ENCODE measurements at places on chromosomes 7 and 10.

DNA sequence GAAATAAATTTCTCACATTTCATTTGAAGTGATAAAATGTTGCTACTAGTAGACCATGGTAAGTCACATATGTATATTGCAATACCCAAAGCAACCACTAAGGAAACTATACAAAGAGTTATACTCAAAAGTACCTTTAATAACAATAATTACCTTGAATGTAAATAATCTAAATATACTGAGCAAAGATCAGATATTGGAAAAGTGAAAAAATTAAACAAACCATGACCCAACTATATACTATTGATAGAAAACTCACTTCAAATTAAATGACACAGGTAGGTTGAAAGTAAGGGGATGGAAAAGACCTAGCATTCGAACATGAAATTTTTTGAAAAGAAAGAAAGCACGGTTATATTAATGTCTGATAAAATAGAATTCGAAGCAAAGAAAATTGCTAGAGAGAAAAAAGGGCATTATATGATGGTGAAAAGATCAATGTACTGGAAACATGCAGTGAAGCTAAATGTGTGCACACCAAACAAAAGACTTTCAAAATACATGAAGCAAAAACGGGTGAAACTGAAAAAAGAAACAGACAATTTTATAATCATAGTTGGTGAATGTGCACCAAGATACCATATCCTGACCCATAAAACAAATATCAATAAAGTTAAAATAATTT is 29.1 kb downstream of the TFPI2 start:
- DNase-seq = no peak

- DNase-seq = no peak
These were observed 79.2 kb downstream of the NEUROD6 start for GRCh38 chr7:31261341-31261740.

GRCh38 chr10:78170026-78170475 is 136.4 kb downstream of the RPS24 start:
- no peak for DNase-seq

- DNase-seq = no peak
These were observed 284.9 kb downstream of the OTUD1 start for GRCh38 chr10:23723796-23724195.

GRCh38 chr7:28356619-28357018 is 55.7 kb upstream of the CREB5 start:
- no peak for DNase-seq

DNA sequence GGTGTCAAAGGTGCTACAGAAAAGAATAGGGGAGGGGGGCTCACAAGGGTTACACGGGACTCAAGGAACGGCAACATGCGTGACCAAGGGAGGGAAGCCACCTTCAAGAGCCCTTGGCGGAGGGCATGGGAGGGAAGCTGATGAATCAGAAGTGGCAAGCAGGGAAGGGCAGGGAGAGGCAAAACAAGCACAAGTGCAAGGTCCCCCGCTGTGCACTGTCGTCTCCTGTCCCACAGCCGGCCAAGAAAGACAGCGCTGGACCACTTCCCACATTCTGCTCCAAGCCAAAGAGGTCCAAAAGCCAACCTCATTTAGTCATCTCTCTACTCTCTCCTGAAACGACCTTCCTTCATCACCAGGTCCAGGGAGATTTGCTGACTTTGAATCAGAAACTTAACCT is 102.7 kb downstream of the CALN1 start:
- DNase-seq = no peak

DNA sequence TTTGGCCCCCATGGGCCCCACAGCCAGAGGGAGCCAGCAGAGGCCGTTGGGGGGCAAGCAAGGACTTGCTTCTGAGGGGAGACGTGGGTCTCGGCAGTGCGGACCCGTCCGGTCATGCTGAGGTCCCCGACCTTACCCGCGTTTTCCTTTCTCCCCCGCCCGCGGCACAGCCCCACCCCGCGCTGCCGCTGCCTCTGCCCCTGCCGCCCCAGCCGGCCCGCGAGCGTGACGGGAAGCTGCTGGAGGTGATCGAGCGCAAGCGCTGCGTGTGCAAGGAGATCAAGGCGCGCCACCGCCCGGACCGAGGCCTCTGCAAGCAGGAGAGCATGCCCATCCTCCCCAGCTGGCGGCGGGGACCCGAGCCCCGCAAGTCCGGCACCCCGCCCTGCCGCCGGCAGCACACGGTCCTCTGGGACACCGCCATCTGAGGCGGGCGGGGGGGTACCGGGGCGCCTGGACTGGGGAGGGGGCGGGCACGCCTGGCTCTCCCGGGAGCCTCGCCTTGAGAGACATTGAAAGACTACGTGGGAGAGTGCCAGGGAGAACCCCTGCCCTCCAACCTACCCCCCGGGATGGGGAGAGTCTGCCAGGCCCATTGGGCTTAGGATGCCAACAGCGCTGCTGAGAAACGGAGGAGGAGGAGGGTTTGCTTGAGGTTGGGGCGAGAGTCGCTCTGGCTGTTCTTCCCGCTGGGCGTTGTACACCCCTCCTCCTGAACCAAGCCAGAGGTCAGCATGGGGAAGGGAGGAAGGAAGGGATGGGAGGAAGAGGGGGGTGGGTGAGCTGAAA is 9.9 kb downstream of the NYAP1 start:
- DNase-seq = no peak

GRCh38 chr10:125692196-125692595 is 9.2 kb upstream of the TEX36 start:
- DNase-seq = no peak

- no peak for DNase-seq
These were observed 193.2 kb downstream of the TEX36 start for GRCh38 chr10:125489731-125490130.

GRCh38 chr10:114957673-114958072 is 19.7 kb downstream of the TRUB1 start:
- DNase-seq = no peak

GRCh38 chr10:29160150-29160617 is 128.7 kb upstream of the LYZL1 start:
- DNase-seq = no peak

GRCh38 chr10:63887023-63887589 is 365.9 kb downstream of the REEP3 start:
- no peak for DNase-seq

- DNase-seq = no peak
These were observed 84.6 kb upstream of the STEAP4 start for GRCh38 chr7:88391247-88391646.

DNA sequence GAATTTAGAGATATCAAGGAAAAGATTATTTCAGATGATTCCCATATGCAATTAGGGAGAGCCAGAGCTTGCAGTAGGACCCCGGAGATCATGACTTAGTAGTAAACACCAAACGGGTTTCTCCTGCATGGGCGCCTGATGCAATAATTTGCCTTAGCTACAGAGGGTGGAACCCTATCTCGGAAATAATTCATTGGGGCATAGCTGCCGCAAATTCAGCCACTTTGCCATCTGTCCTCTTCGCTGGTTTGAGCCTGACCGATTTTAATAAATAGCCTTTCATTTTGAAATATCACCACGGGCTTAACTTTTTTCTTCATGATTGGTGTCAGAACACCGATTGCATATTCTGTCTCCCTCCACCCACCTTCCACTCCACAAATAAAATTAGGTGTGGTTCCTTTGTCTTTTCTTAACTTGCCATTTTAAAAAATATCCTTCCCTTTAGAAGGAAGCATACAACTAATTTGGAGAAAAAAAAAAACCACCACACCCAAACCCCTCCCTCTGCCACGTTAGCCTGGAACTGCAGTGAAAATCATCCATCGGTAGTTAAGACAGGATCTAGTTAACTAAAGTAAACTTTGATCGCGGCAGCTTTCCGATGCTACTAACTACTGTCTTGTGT is 1.4 kb downstream of the GARS1 start:
- no peak for DNase-seq

- no peak for DNase-seq
These were observed 82.4 kb downstream of the ADARB2 start for GRCh38 chr10:1654811-1655356.

DNA sequence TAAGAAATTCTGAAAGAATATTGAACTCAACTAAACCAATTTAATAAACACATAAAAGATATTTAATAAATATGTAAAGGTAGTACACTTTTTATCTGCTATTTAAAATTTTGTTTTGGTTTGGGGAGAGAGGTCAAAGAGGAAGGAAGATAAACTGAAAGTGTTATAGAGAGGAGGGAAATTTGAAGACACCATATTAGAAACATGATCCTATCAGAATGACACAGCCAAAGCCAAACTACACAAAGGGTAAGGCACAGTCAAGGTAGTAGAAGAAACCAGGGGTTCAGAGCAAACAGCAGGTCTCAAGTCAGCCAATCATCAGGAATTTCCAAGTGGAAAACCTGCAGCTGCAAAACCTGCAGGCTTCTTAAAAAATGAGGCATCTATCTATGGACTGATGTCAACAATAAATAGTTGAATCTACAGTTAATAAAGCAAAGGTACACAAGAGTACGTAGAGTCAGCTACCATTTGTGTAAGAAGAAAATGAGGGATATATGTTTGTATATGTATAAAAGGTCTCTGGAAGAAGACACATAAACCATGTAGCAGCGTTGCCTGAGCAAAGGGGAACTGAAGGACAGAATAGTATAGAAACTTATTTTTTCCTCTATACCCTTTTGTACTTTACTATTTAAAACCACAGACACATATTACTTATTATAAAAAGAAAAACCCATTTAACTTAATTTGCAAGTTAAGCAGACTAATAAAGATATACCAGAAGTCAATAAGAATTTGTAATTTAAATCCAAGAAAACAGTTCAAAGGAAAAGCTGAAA is 10.0 kb downstream of the ZNF800 start:
- no peak for DNase-seq

DNA sequence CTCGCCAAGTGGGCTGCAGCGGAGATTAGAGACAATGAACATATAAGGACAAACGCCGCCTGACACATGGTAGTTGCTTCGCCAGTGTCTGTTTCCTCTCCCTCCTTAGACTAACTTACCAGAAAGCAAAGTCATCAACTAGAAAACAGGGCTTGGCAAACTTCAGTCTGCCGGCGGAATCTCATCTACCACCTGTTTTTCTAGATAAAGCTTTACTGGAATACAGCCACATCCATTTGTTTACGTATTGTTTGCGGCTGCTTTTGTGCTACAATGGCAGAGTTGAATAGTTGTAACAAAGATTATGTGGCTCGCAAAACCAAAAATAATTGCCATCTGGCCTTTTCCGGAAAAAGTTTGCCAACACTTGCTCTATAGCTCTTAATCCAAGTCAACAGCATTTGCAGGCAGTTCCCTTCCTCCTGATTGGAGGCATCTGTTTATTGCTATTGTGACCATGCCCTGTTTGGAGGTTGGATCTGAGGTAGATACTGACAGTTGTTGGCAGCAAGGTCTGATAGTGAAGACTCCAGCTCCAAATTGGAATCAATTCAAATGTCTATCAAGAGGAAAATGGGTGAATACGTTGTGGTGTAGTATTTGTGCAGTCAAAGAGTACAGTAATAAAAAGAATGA is 260.6 kb downstream of the POU6F2 start:
- no peak for DNase-seq

DNA sequence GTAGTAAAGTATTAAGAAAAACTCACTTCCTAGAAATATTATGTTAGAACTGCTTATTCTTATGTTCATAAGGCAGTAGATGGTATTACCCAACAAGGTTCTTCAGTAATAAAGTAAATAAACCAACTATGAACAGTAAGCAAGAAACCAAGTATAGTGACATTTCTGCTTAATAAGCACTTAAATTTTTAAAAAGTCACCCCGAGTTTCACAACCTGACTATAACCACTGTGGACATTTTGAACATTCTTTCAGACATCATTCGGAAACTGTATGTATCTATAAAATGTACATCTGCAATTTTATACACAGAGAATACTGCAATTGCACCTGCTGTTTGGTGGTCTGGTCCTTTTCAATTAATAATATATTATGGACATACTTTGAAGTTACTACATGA is 1073.6 kb downstream of the XPNPEP1 start:
- no peak for DNase-seq

- no peak for DNase-seq
These were observed 8.4 kb upstream of the MARVELD1 start for GRCh38 chr10:97705006-97705670.

- no peak for DNase-seq
These were observed 68.8 kb downstream of the PPP1R3C start for GRCh38 chr10:91564026-91564425.
